ENCODE measurements at places on chromosomes 1 and 21. TPM values are rescaled to one million over a fixed set of nuclear protein-coding genes. Genes with fewer than 3 reads are reported as not detected.

- H3K27ac ChIP-seq, result no peak overlapping the region
- no peaks in the 10 kb centered on the region for H3K36me3 ChIP-seq
- H3K4me1 ChIP-seq, result no peaks in the 10 kb centered on the region
- DNase-seq, result no peak
- H3K4me3 ChIP-seq, result no peak overlapping the region
Observed at GRCh38 chr1:207500306-207500705, 4.3 kb downstream of the CR1 start.

DNA sequence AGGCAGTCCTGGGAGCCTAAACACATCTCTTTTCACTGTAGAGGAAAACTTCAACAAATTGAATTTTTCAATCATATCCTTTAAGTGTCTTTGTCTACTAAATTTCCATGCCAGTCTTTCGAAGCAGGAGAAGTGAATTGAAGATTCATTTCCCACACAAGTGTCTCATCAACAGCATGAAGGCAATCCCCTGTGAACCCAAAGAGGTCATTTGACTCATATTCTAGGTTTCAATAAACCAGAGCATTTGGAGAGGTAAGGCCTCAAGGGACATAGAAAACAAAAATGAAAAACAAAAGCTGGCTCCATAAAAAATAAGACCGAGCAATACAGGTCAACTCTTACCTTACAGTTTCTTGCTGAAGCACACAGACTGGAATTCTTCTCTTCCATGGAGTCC is 94.1 kb upstream of the ATP1B1 start:
- no peaks in the 10 kb centered on the region for H3K4me1 ChIP-seq
- no peaks in the 10 kb centered on the region for H3K27me3 ChIP-seq
- H3K36me3 ChIP-seq, result no peaks in the 10 kb centered on the region
- H3K27ac ChIP-seq, result no peak overlapping the region

GRCh38 chr1:159882527-159882862 is 17.5 kb downstream of the CFAP45 start:
- no peak overlapping the region for H3K4me3 ChIP-seq
- no peaks in the 10 kb centered on the region for H3K4me1 ChIP-seq
- H3K27me3 ChIP-seq, result no peaks in the 10 kb centered on the region
- peaks cover 2% of the 10 kb centered on the region for H3K36me3 ChIP-seq

Gene ZNF496
- total RNA-seq, result 23.1 TPM

Gene UAP1
- total RNA-seq, result 101 TPM

Gene LCE3D
- total RNA-seq, result not detected
